ENCODE measurements at places on chromosomes 7 and 10.

DNA sequence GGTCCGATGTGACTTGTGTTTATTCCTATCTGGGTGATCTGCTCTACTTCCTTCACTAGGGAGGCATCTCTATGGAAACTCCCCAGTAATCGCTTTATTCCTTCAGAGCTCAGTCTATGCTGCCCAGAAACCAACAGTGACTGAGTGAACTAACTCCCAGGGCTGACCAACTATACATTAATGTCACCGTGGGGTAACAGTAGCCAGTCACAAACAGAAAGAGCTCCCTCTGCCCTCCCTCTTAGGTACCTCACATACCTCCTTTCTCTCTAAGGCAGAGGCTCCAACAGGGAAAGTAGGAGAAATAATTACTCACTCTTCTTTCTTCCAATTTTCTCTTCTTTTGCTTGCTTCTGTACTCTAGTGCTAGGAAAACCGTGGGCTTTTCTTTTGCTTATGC lies 855.0 kb downstream of the REEP3 start:
- DNase-seq: no peak

DNA sequence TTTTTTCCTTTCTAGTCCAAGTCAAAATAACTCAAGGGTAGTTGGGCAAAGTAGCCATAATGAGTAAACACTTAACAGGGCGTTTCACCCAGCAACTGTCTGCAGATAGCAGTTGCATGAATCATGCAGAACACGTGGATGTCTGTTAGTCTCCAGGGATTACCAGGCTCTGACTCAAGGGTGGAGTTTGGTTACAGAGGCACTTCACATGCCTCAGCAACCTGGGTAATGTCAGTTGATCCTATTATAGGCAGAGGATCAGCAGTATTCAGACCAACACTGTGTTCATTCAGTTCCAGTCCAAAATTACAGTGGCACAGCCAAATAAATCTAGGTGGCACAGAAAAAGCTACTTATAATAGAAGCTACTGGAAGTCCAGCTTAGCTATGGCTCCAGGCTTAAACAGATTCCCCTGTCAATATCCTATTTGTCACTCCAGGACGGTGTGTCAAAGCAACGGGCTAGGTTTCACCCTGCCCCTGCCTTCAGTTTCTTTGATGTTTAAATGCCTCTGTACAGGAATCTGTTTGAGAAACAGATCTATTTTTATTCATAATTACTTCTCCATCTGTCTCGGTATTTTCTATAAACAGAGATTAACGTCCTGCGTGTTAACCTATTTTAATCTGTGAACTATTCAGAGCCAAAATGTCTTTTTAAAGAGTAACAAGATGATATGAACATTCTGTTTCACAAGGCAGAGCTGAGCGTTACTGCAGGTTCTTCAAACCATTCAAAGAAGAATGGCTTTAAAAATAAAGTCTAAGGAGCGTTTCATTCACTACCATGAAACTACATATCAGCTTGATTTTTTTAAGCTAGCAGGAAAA lies 162.6 kb upstream of the AKR1E2 start:
- DNase-seq: peak; percentile 38

DNA sequence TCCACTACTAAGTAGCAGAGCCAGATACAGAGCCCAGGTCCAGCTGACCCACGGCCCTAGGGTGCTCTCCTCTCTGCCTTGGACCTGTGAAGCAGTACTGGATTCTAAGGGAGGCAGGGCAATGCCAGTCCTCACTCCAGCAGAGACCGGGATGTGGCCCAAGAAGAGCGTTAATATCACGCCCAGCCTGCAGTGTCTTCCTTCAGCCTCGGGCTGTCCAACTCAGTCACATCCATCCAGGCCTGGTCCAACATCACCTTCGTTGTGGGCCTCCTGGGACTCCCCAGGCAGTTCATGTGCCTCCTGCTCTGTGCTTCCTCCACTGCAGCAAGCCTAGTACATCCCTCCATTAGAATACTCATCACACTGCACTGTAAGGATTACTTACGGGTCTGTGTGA lies 114.5 kb downstream of the GRID1 start:
- DNase-seq: no peak

DNA sequence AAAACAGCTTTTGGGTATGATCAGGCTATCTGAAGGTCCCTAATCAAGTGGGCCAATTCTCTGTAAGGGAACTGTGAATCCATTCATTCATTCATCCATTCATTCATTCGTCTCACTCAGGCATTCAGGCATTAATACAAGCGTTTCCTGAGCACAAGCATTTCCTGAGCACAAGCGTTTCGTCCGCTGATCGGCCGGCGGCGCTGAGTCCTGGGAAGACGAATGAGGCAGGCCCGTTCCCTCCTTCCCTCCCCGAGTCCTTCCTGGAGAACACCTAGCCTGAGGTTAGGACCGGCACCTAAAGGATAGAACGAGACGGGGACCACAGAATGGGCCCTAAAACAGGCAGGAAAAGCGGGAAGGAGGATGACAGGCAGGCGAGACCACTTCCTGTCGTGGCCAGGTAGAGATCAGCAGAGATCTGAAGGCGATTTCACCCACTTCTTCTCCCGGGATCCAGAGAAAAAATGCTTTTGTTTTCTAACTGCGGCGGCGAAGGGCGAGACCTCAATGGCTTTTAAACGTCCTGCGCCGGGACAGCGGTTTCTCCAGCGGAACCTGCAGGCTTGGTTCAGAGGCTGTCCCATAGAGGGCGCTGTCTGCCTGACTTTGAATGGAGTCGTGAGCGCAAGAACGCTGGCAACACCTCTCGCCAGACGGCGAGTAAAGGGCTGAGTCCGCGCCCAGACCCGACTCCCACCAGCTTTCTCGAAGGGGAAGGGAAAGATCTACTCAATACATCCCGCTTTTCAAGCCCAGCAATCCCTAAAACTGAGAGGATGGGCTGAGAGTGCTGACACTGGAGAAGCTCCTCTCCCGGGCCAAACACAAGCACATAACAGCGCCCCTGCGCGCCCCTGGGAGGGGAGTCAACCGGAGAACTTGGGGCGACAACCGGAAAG lies 2.9 kb upstream of the HMX3 start:
- peak; percentile 90 for DNase-seq

- no peak for DNase-seq
Measured at GRCh38 chr7:92100534-92100933, 33.7 kb downstream of the CYP51A1 start.

- DNase-seq: no peak
Measured at GRCh38 chr10:126844406-126844805, 60.8 kb upstream of the DOCK1 start.

- no peak for DNase-seq
Measured at GRCh38 chr10:8600192-8600591, 545.7 kb downstream of the GATA3 start.

DNA sequence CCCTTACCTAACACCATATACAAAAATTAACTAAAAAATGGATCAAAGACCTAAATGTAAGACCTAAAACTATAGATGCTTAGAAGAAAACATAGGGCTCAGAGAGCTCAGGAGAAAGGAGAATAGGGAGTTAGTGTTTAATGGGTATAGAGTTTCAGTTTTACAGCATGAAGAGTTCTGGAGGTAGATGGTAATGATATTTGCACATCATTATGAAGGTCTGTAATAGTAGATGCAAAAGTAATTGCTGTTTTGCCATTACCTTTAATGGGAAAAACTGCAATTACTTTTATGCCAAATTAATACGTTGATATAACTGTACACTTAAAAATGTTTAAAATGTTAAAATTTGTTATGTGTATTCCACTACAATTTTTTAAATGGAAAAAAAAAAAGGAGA lies 39.2 kb upstream of the NANOS1 start:
- no peak for DNase-seq

Data from activated T-cell treated with anti-CD3 and anti-CD28 coated beads, Interleukin-2, amount 50 U/mL, for 72 hours (primary cell).